Brain microvascular endothelial cell (primary cell): ENCODE measurements at places on chromosomes 3 and 15.

DNA sequence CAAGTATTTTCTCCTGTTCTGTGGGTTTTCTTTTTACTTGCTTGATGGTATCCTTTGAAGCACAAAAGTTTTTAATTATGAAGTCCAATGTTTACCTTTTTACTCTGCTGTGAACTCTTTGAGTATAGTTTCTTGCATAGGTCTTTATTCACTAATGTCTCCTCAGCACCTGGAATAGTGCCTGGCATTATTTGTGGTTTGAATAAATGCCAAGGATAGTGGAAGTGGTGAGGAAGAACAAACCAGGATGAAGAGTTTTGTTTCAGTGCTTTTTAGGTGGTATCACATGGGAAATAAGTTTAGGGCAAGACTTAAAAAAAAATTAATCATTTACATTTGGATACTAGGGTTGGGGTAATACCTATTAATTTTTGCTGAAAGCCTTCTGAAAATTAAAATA lies 25.7 kb downstream of the GPD1L start:
- DNase-seq, result no peak

GRCh38 chr15:99955181-99955525 lies 221.9 kb upstream of the LYSMD4 start:
- DNase-seq, result no peak

DNA sequence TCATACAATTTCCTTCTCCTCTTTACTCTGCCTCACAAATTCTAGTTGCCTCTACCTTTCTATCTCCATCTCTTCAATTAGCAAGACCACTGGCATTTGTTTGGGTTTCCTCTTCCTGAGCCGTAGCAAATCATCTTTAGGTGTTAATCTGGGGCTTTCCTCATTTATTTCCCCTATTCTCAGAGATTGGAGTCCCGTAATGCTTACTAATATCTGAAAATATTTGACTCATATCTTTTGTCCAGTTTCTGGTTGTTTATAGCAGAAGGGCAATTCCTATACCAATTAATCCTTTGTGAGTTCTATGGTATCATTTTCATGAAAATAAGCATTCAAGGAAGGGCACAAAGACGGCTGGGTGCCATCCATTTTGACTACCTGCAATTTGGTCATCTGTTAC lies 103.7 kb downstream of the NR2E3 start:
- DNase-seq, result no peak

DNA sequence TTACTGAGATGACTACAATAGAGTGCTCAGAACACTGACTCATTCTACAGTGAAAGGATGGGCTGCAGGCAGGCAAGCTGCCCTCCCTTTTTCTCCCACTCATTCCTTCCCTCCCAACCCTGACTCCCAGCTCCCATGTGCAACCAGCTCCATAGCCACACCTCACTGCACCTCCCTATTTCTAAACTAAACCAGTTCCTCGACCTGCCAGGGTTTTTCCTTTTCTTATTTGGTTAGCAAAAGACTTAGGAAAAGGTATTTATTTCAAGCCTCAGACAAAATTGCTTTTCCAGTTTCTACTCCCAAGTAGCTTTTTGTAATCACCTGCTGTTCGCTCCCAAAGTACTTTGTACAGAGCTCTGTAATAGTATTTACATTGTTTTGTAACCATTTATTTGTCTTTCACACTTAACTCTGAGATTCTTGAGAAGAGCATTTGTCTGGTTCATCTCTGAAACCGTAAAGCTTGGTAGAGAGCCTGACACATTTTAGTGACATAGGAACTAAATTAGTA lies 2.2 kb downstream of the AADAC start:
- DNase-seq, result peak; percentile 68

DNA sequence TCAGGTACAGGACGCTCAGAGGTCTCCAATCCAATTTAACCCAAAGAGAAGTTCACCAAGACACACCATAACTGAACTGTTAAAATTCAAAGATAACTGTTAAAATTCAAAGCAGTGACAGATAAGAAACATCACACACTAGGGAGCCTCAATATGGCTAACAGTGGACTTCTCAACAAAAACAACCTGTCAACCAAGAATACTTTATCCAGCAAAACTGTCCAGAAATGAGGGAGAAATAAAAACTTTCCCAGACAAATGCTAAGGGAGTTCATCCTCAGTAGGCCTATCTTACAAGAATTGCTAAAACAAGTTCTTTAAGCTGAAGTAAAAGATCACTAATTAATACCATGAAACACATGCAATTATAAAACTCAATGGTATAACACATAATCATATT lies 36.3 kb upstream of the MYLK start:
- DNase-seq, result no peak

- peak; percentile 31 for DNase-seq
Measured at GRCh38 chr3:189557824-189558223, 73.4 kb upstream of the TP63 start.

DNA sequence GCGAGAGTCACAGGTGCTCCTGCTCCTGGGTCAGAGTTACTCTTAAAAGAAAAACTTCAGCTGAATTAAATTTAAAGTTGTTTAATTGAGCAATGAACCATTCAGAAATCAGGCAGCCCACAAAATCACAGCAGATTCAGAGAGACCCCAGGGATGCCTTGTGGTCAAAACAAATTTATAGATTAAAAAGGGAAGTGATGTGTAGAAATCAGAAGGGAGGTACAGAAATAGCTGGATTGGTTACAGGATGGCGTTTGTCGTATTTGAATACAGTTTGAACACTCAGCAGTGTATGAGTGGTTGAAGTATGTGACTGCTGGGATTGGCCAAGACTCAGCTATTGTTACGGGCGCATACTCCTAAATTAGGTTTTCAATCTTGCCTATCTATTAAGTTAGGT lies 58.6 kb downstream of the UACA start:
- no peak for DNase-seq

GRCh38 chr15:29914511-29914926 lies 92.3 kb upstream of the TJP1 start:
- no peak for DNase-seq

- no peak for DNase-seq
Measured at GRCh38 chr3:78430741-78431140, 1337.1 kb downstream of the ROBO1 start.

GRCh38 chr15:67415181-67415580 lies 105.8 kb upstream of the C15orf61 start:
- no peak for DNase-seq

DNA sequence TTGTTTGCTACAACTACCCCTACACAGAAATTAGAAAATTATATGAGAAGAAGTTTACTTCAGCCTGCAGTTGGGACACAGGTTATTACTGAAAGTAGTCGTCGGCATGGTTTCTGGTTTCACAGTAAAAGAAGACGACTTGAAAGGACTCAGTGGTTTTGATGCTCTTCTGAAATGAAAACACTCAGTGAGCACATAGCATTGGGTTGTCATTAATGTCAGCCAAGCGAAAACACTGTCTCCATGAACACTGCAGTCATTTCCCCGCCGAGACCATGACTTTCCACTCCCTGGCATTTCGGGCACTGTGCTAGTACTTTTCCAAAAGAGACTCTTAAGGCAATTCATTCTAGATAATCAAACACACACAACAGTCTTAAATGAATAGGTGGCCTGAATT lies 69.2 kb upstream of the ICE2 start:
- DNase-seq, result no peak

- DNase-seq, result no peak
Measured at GRCh38 chr3:27451251-27451650, 32.9 kb downstream of the SLC4A7 start.

GRCh38 chr3:129855832-129856419 lies 37.6 kb downstream of the TMCC1 start:
- DNase-seq, result peak; percentile 39
